Amniotic epithelial cell (primary cell): ENCODE measurements at places on chromosomes 7 and 10.

GRCh38 chr7:50296799-50297198 lies 7.7 kb upstream of the IKZF1 start:
- no peak for DNase-seq

- peak; percentile 79 for DNase-seq
Measured at GRCh38 chr10:31404640-31405039, 85.6 kb downstream of the ZEB1 start.

GRCh38 chr10:112950714-112951358 lies 789 bp downstream of the TCF7L2 start:
- peak; percentile 51 for DNase-seq

DNA sequence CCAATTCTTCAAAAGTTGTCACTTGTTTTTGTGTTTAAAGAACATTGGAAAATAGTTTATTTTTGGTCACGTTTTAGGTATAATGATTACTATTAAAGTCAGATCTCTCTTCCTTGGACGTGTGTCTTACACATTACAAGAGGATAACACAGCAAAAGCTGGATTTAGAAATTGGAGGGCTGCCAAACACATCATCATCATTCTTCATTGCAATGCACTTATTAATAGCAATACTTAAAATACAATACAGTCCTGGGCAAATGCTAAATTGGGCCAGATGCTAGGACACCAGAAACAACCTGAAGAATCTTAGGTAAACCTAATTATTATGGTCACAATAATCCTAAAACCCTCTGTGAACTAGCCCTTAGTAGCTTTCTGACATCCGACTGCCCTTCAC lies 303.6 kb downstream of the DGKB start:
- DNase-seq = no peak
